Sigmoid colon (tissue), 7 donors: ENCODE measurements at places on chromosomes 3 and 15. TPM values are rescaled to one million over a fixed set of nuclear protein-coding genes. Genes with fewer than 3 reads are reported as not detected.

The SERPINI1 gene
- total RNA-seq: 6.6 TPM

The FOXB1 gene
- total RNA-seq: not detected

The PIGZ gene
- total RNA-seq: 26.3 TPM

The HYAL2 gene
- 41.6 TPM for total RNA-seq

The ARL8B gene
- total RNA-seq: 53.2 TPM

The ADIPOQ gene
- 0.54 TPM for total RNA-seq

The BCL2A1 gene
- not detected for total RNA-seq

The CLDN11 gene
- total RNA-seq: 22.2 TPM

The COL7A1 gene
- 1.5 TPM for total RNA-seq

The GOLGA8R gene
- total RNA-seq: 4.5 TPM

The TF gene
- 2.6 TPM for total RNA-seq

The CDV3 gene
- 120 TPM for total RNA-seq

The PARP15 gene
- total RNA-seq: 1.1 TPM

The CACNA1D gene
- total RNA-seq: 9.7 TPM

The RLBP1 gene
- total RNA-seq: not detected

The REC114 gene
- not detected for total RNA-seq

The USP8 gene
- total RNA-seq: 50.7 TPM

The ARGFX gene
- not detected for total RNA-seq

The BNIP2 gene
- total RNA-seq: 139 TPM

The CLDN16 gene
- total RNA-seq: not detected

The NMNAT3 gene
- total RNA-seq: 24.6 TPM

The SYNPR gene
- 0.36 TPM for total RNA-seq

The ACOX2 gene
- total RNA-seq: 35.8 TPM

The TLR9 gene
- not detected for total RNA-seq

The PGBD4 gene
- 0.54 TPM for total RNA-seq

The MORC1 gene
- not detected for total RNA-seq

The PLAAT1 gene
- 1.5 TPM for total RNA-seq

The CHRNA3 gene
- total RNA-seq: 13.8 TPM

The TRIM71 gene
- not detected for total RNA-seq

The CPEB1 gene
- total RNA-seq: 11.1 TPM

The GABRR3 gene
- total RNA-seq: not detected

The EFCAB12 gene
- total RNA-seq: not detected

The LRRIQ4 gene
- not detected for total RNA-seq

The NME9 gene
- not detected for total RNA-seq

The ANKUB1 gene
- total RNA-seq: not detected

The WDR49 gene
- 0.28 TPM for total RNA-seq

The TTLL13 gene
- total RNA-seq: not detected

The ROBO1 gene
- total RNA-seq: 40.5 TPM

The DUOXA1 gene
- 0.55 TPM for total RNA-seq

The FURIN gene
- total RNA-seq: 24.6 TPM

The SLC28A1 gene
- not detected for total RNA-seq

The PDCD7 gene
- total RNA-seq: 25.0 TPM

The CHRD gene
- total RNA-seq: 5.7 TPM

The WDR93 gene
- total RNA-seq: not detected
